Ammon's horn (tissue), 1 donor: ENCODE measurements at places on chromosomes 11 and 22.
A peak's percentile ranks its signal among the peaks of the same experiment; 100 is the strongest.

- peak; percentile 35 for DNase-seq
Measured at GRCh38 chr11:35811783-35812182, 132.1 kb upstream of the LDLRAD3 start.

DNA sequence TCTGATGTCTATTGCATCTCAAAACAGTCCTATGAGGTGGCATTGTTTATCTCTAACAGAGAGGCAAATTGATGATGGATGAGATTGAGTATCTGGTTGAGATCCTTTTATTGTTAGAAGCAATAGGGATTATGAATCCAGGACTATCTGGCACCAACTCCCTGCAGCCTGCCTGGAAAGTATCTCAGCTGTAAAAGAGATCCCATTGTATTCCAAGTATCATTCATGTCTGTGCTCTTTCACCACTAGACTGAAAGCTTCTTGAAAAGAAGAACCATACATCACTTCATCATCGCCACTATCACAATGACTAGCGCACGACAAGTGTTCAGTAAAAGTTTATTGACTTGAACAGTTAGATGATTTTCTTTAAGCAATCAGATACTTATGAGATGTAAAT, 41.9 kb upstream of the PCF11 start:
- DNase-seq = no peak

DNA sequence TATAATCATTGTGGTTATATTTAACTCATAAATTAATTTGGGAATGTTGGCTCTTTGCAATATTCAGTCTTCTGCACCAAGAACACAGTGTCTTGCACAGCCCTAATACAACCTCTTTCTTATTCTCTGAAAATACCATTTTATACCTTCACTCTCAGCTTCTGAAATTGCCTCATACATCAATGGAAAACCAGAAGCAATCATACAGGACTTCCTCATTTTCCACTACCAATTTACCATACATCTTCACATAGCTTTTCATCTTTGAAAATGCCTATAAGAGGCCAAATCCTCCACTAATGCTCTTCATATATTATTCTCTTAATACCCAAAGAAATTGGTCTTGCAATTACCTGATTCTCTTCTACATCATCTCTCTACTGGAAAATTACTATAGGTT, 4.3 kb upstream of the OR2AG1 start:
- no peak for DNase-seq

DNA sequence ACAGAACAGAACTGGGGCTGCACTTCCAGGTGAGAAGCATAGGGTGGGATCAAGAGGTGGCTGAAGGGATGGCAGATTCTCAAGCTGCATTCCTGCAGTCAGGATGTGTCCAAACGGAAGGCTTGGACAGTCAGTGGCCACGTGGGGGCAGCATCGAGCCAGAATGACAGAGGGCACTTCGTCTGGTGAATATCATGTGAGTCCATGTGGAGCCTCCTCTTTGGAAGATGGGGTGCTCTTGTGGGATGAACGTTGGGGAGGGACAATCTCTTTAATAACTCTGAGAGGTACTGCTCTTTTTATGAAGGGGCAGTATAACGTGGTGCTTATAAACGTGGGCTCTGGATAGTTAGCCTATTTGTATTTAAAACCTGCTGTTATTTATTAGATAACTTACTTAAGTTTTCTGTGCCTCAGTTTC, 154.9 kb upstream of the NAV2 start:
- DNase-seq = peak; percentile 90

DNA sequence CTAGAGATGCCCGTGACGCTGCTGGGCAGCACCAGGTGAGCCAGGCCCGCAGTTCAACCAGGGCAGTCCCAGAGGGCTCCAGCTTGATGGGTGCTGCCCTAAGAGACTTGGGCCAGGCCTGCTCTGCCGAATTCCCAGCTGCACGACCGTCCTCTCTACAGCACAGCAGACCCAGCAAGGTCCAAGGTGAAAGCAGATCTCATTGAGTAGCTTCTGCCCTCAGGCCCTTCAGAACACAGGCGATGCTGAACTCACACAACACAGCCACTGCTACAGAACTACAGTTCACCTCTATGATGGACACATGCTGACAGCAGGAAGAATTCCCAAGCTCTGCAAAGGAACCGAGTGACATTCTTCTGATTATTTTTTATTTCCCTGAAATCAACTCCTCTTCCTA, 81.6 kb downstream of the MICAL3 start:
- no peak for DNase-seq

DNA sequence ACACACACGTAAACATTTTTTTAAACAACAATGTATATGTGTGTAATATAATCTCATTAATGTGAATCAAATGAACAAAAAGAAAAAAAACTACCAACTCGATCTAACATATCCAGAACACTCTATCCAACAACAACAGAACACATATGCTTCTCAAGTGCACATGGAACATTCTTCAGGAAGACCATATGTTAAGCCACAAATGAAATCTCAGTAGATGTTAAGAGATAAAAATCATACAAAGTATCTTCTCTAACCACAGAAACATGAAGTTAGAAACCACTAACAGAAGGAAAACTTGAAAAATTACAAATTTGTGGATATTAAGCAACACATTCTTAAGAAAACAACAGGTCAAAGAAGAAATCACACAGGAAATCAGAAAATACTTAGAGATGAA, 25.5 kb upstream of the TMEM45B start:
- DNase-seq = no peak

GRCh38 chr11:19788435-19788834, 75.8 kb downstream of the NAV2 start:
- DNase-seq = no peak

GRCh38 chr11:65060913-65061408, 2.6 kb upstream of the NAALADL1 start:
- DNase-seq = no peak

- peak; percentile 67 for DNase-seq
Measured at GRCh38 chr11:63905179-63905578, 11.8 kb downstream of the RCOR2 start.

GRCh38 chr11:66313321-66314185, 3.3 kb downstream of the CD248 start:
- no peak for DNase-seq

DNA sequence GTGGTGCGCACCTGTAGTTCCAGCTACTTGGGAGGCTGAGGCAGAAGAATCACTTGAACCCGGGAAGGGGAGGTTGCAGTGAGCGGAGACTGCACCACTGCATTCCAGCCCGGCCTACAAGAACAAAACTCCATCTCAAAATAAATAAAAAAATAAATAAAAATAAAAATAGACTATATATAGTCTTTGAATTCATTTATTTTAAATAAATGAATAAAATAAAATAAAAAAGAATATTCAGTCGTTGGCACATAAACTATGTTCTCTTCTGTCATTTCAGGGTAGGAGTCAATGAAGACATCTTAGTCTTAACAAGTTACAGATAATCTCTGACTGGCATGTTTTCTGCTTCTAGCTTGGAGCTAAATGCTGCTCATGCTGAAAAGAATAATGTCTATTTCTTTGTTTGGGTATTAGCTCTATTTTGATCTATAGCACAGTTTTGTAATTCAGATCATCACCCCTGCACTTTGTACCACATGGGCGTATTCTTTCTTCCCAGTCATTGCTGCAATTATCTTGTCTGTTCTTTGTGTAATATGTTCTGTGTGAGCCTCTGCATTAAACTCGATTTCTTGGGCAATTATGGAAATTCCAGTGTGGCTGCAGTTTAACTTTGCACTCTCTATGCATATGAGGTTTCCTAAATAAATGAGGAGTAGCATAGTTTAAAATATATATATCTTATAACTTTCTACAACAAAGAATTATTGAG, 1.4 kb upstream of the MS4A14 start:
- no peak for DNase-seq

DNA sequence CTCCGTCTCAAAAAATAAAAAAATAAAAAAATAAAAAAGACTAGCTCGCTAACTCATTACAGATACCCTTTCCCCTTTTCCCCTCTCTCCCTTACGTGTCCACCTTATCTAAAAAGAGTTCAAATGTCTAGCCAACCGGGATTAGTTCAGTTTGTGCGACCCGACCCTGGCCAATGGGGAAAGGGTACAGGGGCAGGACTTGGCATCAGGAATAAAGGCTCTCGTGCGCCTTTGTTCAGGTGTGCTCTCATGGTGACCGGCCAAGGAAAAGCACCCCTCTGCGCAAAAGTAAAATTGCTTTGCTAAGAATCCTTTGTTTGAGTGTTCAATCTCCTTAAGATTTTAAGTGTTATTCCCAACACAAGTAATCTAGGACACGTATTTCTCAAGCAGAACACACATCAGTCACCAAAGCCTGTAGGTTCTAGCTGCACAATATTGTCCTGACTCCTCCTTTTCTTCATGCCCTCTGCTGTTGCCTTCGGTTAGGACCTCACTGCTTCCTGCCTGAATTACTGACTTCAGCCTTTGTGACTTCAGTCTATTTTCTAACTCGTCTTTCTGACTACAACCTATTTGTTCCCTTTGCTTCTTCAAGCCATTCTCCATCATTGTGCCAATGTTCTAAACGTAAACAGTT, 20.7 kb upstream of the CECR2 start:
- no peak for DNase-seq

GRCh38 chr11:72238492-72239312, 5.3 kb downstream of the PHOX2A start:
- DNase-seq = no peak

GRCh38 chr11:28086569-28086968, 21.4 kb downstream of the KIF18A start:
- DNase-seq = no peak

- DNase-seq = no peak
Measured at GRCh38 chr11:61975638-61976419, 8.4 kb upstream of the FTH1 start.

- DNase-seq = no peak
Measured at GRCh38 chr11:10941871-10942270, 84.0 kb upstream of the ZBED5 start.

DNA sequence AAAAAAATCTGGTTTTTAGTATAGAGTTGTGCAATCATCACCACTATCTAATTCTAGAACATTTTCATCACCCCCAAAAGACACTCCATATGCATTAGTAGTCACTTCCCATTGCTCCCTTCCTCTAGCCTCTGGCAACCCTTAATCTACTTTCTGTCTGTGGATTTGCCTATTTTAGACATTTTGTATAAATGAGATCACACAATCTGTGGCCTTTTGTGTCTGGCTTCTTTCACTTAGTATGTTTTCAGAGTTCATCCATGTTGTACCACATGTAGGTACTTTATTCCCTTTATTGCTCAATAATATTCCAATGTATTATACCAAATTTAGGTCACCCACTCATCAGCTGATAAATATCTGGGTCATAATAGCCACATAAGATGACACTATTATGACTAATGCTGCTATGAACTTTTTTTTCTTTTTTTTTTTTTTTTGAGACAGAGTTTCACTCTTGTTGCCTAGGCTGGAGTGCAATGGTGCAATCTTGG, 67.5 kb upstream of the SCUBE2 start:
- DNase-seq = no peak

GRCh38 chr11:37519781-37520180, 921.7 kb upstream of the RAG2 start:
- DNase-seq = no peak

- DNase-seq = peak; percentile 79
Measured at GRCh38 chr22:33923660-33924246, 3.5 kb upstream of the LARGE1 start.

GRCh38 chr11:36254713-36255112, 34.5 kb downstream of the COMMD9 start:
- DNase-seq = no peak

GRCh38 chr11:9815486-9816136, 151.7 kb downstream of the SWAP70 start:
- DNase-seq = no peak

- DNase-seq = no peak
Measured at GRCh38 chr22:47175151-47176025, 412.9 kb downstream of the TBC1D22A start.

DNA sequence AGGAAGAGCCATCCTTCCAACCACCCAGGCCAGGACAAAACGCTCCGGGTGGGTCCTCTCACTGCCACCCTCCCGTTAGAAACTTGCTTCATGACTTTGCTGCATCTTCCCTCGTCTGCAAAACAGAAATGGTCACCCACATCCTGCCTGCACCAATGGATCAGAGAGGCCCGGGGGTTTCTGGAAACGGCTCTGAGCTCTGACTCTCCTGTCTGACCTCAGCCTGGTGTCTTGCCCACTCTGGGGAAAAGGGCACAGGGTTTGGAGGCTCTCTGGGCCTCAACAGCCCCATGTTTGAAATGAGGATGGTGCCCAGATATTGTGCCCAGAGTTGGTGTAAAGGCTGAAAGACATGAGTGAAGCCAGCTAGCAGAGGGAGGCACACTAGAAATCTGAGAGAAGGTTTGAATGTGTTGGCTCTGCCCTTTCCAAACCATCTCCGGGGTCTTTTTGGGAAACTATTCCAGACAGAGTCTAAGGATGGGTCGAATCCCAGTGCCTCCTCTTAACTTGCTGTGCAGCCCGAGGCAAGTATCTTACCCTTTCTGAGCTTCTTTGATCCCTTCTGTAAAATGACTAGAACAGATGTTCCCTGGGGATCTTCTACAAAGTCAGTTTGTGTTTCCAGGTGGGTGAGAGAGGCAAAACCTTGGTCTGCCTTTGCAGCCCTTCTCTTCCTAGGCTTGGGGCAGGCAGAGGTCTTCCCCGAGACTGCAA, 2.1 kb downstream of the CRYBB3 start:
- DNase-seq = no peak

DNA sequence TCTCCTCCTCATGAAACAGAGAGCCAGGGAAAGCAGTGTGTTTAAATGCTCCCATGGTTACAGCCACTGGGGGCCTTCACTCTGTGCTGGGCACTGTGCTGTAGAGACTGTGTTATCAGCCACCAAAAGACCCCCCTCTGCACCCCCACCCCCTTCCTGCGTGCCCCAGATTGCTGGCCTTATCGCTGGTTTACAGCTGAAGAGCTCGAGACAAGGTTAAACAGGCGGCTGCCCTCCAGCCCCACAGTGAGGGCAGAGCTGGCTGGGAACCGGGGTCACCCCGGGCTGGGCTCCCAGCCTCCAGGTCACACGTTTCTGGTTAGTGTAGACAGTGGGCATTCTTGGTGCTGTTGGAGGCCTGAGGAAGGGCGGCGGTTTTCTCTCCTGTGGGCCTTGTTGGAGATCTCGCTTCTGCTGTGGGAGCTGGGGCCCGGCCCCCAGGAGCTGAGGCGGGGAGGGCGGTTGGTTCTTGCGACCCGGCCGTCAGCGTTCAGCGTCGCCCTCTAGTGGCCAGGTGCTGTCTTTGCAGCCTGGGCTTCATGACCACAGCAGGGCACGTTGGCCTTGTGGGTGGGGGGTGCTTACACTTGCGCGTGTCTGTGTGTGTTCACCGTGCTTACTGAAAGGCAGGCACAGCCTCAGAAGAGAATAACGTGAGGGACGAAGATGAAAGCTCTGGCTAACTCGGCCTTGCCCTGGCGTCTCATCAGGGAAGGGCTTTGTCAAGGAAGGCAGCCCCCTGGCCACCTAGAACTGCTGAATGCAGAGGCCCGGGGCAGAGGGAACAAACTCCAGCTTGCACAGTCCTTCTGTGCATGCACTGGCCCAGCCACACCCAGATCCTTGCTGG, 40.8 kb downstream of the TBC1D22A start:
- DNase-seq = peak; percentile 54

GRCh38 chr22:50417411-50418210, 57.2 kb downstream of the SBF1 start:
- no peak for DNase-seq

- peak; percentile 67 for DNase-seq
Measured at GRCh38 chr11:3834664-3835461, 5.9 kb downstream of the RHOG start.
